Activated naive CD4-positive, alpha-beta T cell treated with anti-CD3 and anti-CD28 coated beads for 36 hours (primary cell): ENCODE measurements at places on chromosomes 2 and 18. TPM values are rescaled to one million over a fixed set of nuclear protein-coding genes. Genes with fewer than 3 reads are reported as not detected.

DNA sequence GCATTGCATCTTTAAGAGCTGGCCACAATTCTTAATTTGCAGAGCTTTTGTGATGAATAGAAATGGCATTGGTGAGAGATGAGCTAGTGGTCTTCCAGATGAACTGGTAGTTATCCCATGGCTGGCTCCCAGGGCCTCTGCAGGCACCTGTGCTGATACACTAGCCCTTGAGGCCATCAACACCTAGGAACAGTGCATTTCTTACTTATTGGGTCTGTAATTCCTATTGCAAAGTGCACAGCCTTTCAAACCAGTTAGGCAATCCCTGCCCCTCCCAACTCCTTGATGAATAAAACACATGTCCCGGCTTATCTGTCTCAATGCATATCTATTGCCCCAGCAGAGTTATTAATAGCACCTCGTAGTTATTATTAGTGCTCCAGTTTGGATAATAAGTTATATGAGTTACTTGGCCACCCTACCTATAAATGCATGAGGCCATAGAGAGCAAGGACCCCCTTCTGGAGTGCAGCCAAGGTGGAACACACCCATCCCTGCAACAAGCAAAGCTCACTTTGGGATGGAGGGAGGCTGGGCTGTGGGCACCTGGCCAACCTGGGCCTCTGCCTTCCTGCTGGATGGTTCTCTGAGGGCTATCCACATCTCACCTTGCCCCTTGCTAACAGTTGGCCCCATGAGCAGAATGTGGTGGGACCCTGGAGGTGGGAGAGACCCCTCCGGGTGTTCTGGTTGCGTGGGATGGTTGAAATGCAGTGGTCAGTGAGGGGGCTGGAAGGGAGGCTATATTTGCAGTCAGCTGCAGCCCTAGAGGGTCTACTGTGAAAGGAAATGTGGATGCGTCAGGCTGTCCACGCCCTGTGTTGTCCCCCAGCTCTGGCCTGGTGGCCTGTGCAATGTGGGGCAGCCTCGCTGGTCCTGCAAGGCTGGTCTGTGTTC lies 455.9 kb upstream of the HS6ST1 start:
- H3K4me1 ChIP-seq = no peaks in the 10 kb centered on the region
- no peak for DNase-seq
- no peak overlapping the region for H3K4me3 ChIP-seq
- H3K36me3 ChIP-seq = no peaks in the 10 kb centered on the region

- H3K4me1 ChIP-seq = peaks cover 4% of the 10 kb centered on the region
- H3K27ac ChIP-seq = peak overlapping the region; percentile 24
- DNase-seq = no peak
- no peak overlapping the region for H3K4me3 ChIP-seq
- H3K27me3 ChIP-seq = no peaks in the 10 kb centered on the region
Measured at GRCh38 chr2:241082341-241083090, 19.6 kb downstream of the MTERF4 start.

GRCh38 chr2:111162718-111163331 lies 42.1 kb downstream of the BCL2L11 start:
- H3K4me1 ChIP-seq = peaks cover 32% of the 10 kb centered on the region
- H3K27ac ChIP-seq = no peak overlapping the region
- DNase-seq = peak; percentile 14
- H3K27me3 ChIP-seq = no peaks in the 10 kb centered on the region

DNA sequence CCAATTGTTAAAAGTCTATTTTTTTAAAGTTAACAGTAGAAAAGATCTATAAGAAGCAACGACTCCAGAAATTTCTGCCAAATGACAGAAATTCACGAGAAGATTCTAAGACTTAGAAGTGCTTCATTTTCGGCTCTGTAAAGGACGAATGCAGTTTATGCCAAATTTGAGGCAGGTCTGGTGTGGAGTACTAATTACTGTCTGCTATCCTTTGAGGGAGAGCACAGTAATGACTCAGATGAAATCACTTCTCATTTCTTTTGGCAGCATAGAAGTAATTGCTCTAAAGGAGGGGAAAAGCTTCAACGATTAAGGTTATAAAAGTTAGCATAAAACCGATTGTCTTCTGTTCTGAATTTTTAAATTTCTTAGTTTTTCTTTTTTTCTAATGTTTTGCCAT lies 11.4 kb downstream of the G6PC2 start:
- no peak overlapping the region for H3K27ac ChIP-seq
- peaks cover 2% of the 10 kb centered on the region for H3K36me3 ChIP-seq
- peaks cover 20% of the 10 kb centered on the region for H3K27me3 ChIP-seq
- DNase-seq = no peak
- peak overlapping the region; percentile 43 for H3K4me3 ChIP-seq

GRCh38 chr2:127139766-127140165 lies 32.8 kb upstream of the BIN1 start:
- no peak overlapping the region for H3K27ac ChIP-seq
- DNase-seq = no peak
- H3K27me3 ChIP-seq = no peaks in the 10 kb centered on the region
- H3K4me3 ChIP-seq = no peak overlapping the region

DNA sequence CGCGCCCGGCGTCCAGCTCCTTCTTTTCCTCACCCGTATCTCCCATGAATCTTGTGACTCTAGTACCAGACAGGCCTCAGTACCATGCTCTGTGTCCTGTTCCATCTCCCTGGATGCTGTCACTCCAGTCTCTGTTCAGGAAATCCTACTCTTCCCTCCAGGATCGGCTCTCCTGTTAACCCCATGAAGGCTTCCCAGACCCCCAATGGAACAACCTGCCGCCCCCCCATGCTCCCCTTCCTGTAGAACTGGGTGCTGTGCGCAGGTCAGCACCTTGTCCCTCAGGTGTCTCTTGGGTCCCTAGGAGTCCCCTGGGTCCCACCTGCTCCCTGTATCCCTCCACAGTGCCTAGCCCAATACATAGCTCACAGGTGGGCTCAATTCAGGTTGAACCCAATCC lies 41.3 kb downstream of the MYCN start:
- no peaks in the 10 kb centered on the region for H3K36me3 ChIP-seq
- no peak for DNase-seq
- no peak overlapping the region for H3K27ac ChIP-seq
- H3K4me3 ChIP-seq = no peak overlapping the region

Gene COBLL1
- not detected for total RNA-seq

Gene ITPRID2
- 40.7 TPM for total RNA-seq

- H3K27ac ChIP-seq = no peak overlapping the region
- H3K36me3 ChIP-seq = no peaks in the 10 kb centered on the region
- peaks cover 4% of the 10 kb centered on the region for H3K27me3 ChIP-seq
- no peak for DNase-seq
- H3K4me1 ChIP-seq = no peaks in the 10 kb centered on the region
- no peak overlapping the region for H3K4me3 ChIP-seq
Measured at GRCh38 chr18:6505498-6505875, 90.8 kb upstream of the L3MBTL4 start.

- peaks cover 33% of the 10 kb centered on the region for H3K27me3 ChIP-seq
- H3K4me3 ChIP-seq = no peak overlapping the region
- peaks cover 14% of the 10 kb centered on the region for H3K36me3 ChIP-seq
- DNase-seq = no peak
Measured at GRCh38 chr2:328761-329160, 40.9 kb upstream of the ALKAL2 start.

GRCh38 chr18:6591491-6591890 lies 138.0 kb upstream of the ARHGAP28 start:
- no peaks in the 10 kb centered on the region for H3K27me3 ChIP-seq
- no peaks in the 10 kb centered on the region for H3K4me1 ChIP-seq
- H3K4me3 ChIP-seq = no peak overlapping the region
- H3K27ac ChIP-seq = no peak overlapping the region
- H3K36me3 ChIP-seq = no peaks in the 10 kb centered on the region

Gene RNF149
- 27.1 TPM for total RNA-seq

DNA sequence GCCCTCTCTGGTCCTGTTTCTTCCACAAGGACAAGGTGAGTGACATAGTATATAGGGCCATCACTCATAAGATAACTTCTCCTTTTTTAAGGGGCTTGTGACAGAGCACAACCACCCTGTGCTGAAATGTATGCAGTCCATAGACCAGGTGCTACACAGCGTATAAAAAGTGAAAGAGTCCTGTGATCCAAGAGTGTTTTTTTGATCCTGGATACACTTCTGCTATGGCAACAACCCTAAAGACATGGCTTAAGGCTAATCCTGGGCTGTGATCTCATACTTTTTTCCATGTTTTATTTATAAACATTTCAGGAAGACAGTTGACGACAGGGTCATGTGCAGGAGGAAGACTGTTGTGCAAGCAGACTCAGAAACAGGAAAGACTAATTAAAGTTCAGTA lies 400.5 kb upstream of the TCF4 start:
- H3K27ac ChIP-seq = no peak overlapping the region
- no peaks in the 10 kb centered on the region for H3K36me3 ChIP-seq
- no peaks in the 10 kb centered on the region for H3K4me1 ChIP-seq

Gene RNF125
- total RNA-seq = 11.4 TPM

GRCh38 chr2:168816369-168816768 lies 13.9 kb downstream of the NOSTRIN start:
- H3K36me3 ChIP-seq = no peaks in the 10 kb centered on the region
- DNase-seq = no peak
- no peak overlapping the region for H3K27ac ChIP-seq
- H3K27me3 ChIP-seq = no peaks in the 10 kb centered on the region
- H3K4me1 ChIP-seq = no peaks in the 10 kb centered on the region
- no peak overlapping the region for H3K4me3 ChIP-seq

Gene RBKS
- 1.2 TPM for total RNA-seq

GRCh38 chr2:156341452-156342253 lies 9.1 kb upstream of the NR4A2 start:
- H3K36me3 ChIP-seq = no peaks in the 10 kb centered on the region
- H3K27ac ChIP-seq = peak overlapping the region; percentile 96
- peak; percentile 94 for DNase-seq
- H3K4me1 ChIP-seq = peaks cover 50% of the 10 kb centered on the region

Gene CRYGB
- not detected for total RNA-seq

DNA sequence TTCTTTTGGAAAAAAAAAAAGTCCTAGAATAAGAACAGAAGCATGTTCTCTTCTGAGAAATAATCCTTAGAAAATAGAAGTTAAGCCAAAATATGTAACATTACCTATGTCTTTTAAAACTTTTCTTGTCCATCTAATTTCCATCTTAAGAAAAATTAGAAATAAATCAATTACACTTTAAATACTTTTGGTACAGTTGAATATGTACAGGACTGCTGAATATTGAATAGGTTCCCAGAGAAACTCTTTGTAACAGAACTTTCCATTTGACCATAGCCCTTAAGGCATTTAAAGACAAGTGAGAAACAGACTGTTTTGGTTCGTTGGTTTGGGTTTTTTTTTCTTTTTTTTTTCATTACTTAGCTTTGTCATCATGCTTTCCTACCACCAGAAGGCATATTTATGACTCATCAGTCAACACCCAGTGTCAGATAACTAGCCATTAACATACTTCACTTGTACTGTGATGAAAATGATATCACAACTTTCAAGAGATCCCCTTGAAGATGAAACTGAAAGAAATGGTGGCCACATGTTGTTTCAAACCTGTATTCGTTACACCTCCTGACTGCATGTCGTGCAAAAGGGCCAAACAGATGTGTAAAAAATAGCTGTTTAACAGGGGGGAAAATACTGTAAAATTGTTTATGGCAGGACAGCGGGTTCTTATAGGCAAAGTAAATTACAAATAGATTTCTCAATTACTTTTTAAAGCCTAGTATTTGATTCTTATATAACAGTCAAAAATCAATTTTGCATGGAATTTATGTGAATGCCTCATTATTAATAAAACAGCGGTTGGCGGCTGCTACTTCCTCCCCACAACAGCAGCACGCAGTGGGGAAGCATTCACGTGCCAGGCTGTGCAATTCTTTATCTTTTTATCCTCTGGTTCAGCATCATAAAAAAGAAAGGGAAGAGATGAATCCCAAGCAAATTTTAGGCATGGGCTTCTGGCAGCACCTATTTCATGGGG lies 280.7 kb upstream of the HNRNPA3 start:
- H3K4me1 ChIP-seq = peaks cover 10% of the 10 kb centered on the region
- no peak overlapping the region for H3K4me3 ChIP-seq
- peaks cover 8% of the 10 kb centered on the region for H3K27me3 ChIP-seq

Gene SH2D6
- total RNA-seq = 0.40 TPM

DNA sequence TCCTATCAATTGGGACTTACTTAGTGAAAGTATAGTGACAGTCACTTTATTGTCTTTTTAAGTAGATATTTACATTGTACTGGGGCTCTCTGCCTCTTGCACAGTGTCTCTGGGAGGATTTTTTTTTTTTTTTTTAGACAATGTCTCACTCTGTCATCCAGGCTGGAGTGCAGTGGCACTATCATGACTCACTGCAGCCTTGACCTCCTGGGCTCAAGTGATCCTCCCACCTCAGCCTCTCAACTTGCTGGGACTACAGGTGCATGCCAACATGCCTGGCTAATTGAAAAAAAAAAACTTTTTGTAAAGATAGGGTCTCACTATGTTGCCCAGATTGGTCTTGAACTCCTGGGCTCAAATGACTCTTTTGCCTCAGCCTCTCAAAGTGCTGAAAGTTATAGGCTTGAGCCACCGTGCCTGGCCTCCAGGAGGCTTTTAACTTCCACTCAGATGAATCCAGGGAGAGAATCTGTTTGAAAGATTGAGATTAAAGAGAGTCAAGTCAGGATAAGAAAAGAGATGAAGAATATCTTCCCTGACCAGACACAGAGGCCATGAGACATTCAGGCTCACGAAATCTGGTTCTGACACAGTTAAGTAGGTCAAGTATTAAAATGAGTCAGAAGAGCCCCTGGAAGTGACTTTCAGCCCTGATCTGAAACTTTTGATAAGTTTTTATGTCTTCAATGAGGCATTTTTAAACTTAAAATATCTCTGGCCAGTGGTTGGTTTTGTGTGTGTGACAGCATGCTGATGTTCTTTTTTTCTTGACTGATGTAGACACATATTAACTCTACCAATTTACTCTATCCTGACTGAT lies 18.3 kb downstream of the ARHGEF33 start:
- peaks cover 8% of the 10 kb centered on the region for H3K4me1 ChIP-seq
- H3K4me3 ChIP-seq = no peak overlapping the region
- no peaks in the 10 kb centered on the region for H3K36me3 ChIP-seq
- no peak overlapping the region for H3K27ac ChIP-seq
- H3K27me3 ChIP-seq = no peaks in the 10 kb centered on the region
- DNase-seq = no peak

DNA sequence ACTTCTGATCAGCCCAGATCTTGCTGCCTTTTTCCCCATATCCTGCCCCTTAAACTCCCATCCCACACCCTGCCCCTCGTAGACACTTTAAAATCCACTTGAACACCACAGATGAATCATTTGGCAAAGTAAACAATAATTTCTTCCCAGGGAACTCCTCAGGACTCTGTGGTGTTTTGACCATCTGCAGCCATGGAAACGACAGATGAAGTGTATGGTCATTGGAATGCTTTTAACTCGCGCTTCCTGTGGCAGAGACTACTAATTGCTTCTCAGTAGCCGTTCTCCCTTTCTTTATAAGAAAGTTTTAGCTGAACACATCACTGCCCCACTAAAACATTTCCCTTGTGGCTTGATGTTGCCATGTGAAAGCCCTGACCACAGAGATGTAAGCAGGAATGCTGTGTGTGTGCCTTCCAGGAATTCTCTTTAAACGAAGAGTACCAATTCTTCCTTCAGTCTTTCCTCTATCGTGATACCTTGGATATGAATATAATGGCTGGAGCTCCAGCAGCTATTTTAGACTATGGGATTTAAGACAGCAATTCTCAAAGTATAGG lies 92.7 kb upstream of the PARD3B start:
- peaks cover 5% of the 10 kb centered on the region for H3K27me3 ChIP-seq
- no peak for DNase-seq
- H3K4me3 ChIP-seq = no peak overlapping the region
- no peaks in the 10 kb centered on the region for H3K4me1 ChIP-seq

- H3K27ac ChIP-seq = no peak overlapping the region
- DNase-seq = no peak
- peaks cover 8% of the 10 kb centered on the region for H3K4me1 ChIP-seq
- no peak overlapping the region for H3K4me3 ChIP-seq
- H3K27me3 ChIP-seq = peaks cover 25% of the 10 kb centered on the region
- no peaks in the 10 kb centered on the region for H3K36me3 ChIP-seq
Measured at GRCh38 chr2:162197069-162197825, 45.2 kb upstream of the GCG start.
